Naive thymus-derived CD8-positive, alpha-beta T cell (primary cell): ENCODE measurements at places on chromosomes 7 and 10.

GRCh38 chr10:112872728-112873127 is 77.3 kb upstream of the TCF7L2 start:
- no peak for DNase-seq

GRCh38 chr10:29895456-29895855 is 163.9 kb downstream of the JCAD start:
- no peak for DNase-seq

GRCh38 chr10:20094226-20094976 is 278.2 kb downstream of the PLXDC2 start:
- no peak for DNase-seq

DNA sequence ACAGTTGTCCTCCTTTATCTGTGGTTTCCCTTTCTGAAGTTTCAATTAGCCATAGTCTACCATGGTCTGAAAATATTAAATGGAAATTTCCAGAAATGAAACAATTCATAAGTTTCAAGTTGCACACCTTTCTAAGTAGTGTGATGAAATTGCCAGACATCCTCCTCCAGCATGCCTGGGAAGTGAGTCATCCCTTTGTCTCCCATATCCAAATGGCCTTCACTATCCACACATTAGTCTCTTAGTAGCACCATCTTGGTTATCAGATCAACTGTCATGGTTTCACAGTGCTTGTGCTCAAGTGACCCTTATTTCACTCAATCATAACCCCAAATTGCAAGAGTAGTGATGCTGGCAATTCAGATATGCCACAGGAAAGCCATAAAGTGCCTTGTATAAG is 83.4 kb upstream of the PPP1R9A start:
- DNase-seq = no peak

DNA sequence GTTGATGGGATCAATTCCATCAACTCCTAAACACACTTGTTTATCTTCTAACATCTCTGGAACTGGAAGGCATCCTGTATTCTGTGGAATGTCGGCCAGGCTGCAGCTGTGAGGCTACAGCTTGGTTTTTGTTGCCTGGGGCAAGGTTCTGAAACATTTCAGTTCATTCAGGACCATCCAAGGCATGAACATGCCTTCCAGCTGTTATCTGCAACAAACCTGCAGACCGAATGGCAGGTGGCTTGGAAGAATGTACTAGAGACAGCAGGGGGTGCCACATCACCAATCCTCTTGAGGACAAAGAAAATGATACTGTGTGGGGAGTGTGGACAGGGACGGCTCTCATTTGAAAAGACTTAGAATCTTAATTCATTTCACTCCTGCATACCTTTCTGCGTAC is 12.4 kb downstream of the PAPOLB start:
- DNase-seq = no peak

GRCh38 chr7:112238852-112239610 is 32.5 kb downstream of the ZNF277 start:
- DNase-seq = no peak

- no peak for DNase-seq
Observed at GRCh38 chr10:27258838-27259812, 18.5 kb upstream of the ACBD5 start.

GRCh38 chr7:105267244-105267643 is 121.5 kb downstream of the SRPK2 start:
- DNase-seq = no peak

- no peak for DNase-seq
Observed at GRCh38 chr10:75743291-75743778, 311.9 kb downstream of the LRMDA start.

DNA sequence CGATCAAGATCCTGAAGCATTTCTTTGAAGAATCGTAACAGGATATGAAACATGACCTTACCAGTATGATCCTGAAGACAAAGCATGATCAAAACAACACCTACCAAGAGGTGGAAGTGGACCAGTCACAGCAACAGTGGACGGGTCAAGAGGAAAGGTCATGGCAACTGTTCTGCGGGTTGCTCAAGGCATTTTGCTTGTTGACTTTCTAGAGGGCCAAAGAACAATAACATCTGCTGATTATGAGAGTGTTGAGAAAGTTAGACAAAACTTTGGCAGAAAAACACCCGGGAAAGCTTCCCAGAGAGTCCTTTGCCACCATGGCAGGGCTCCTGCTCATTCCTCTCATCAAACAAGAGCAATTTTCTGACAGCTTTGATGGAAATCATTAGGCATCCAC is 65.6 kb upstream of the LRRC18 start:
- DNase-seq = no peak

DNA sequence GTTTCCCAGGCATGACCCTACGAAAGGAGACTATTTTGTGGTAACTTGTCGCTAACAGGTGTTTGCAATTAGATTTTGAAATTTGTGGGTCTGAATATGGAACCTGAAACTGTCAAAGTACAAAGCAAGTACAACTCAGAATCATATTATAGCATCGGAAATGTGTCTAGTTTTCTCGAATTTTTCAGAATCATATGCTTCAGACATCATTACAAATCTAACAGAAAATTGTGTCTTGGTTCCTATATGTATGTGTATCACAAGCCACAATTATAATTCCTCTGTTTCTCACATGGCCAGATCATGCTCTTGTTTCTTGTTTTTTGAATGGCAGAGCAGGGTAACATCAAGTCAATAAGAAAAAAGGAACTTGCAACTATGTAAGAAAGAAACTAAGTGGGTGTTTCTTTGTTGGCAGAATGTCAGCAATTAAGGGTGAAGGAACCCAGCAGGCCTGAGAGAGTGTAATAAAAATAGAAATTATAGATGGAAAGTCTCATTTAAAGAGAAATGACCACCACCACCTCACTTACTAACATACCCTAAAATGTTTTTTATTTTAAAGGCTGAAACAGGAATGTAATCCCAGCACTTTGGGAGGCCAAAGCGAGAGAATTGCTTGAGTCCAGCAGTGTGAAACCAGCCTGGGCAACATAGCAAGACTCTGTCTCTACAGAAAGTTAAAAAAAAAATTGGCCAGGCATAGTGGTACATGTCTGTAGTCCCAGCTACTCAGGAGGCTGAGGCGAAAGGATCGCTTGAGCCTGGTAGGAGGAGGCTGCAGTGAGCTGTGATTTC is 51.3 kb downstream of the PRTFDC1 start:
- DNase-seq = no peak

DNA sequence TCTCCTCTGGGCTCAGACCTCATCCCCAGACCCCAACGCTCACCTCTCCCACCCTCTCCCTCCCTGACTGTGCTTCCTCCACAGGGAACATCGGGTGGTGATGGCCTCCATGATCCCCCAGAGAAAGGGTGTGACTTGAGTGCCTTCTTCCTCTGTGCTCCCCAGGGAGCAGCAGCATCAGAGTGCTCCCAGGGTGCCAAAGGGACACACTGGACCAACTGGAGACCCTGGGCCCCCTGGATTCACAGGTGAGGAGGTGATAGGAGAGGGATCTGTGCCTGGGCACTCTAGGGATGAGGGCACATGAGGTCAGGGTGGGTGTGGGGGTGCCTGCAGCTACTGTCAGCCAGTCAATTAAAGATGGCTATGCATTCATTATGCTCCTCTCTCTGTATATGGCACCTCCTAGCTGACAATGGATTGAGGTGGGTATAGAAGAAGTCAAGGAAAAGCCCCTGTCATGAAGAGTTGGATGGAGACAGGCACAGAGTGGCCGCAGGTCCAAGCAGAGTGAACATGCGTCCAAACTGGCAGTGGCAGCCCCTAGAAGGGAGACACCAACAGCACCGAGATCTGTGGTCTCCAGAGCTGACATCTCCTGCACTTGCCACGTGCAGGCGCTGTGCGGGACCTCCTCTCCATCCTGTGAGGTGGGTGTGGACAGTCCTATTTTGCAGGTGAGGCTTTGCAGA is 15.5 kb upstream of the VOPP1 start:
- DNase-seq = no peak

- DNase-seq = no peak
Observed at GRCh38 chr10:14362104-14362503, 31.4 kb upstream of the FRMD4A start.

GRCh38 chr10:45064998-45065397 is 64.3 kb downstream of the ZNF22 start:
- DNase-seq = no peak

- no peak for DNase-seq
Observed at GRCh38 chr10:93336110-93336509, 146.0 kb downstream of the MYOF start.

GRCh38 chr7:103947026-103947655 is 42.3 kb downstream of the RELN start:
- no peak for DNase-seq

- no peak for DNase-seq
Observed at GRCh38 chr10:118340486-118340885, 1.6 kb downstream of the FAM204A start.

DNA sequence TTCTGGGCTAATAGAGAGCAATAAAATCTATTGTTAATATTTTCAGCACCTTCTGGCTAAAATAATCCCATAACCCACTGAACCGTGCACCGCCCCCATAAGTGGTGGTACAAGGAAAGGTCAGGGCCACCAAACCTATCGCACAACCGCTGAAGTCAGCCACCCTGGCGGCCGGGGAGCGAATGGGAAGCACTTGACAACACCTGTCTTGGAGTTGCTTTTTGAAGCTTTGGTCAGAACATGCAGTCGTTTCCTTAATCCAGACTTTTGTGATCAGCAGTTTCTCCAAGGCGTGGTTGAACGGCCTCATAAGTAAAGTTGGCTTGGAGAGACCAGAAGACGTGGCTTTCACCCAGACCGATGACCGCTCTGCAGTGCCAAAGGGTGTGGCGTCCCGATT is 97.4 kb downstream of the DNAJB6 start:
- DNase-seq = no peak
